ENCODE measurements at places on chromosomes 11 and 22.

GRCh38 chr11:86957976-86958646 lies 2.9 kb upstream of the FZD4 start:
- H3K27ac ChIP-seq, result no peak overlapping the region
- H3K4me1 ChIP-seq, result peaks cover 7% of the 10 kb centered on the region
- no peak for DNase-seq
- H3K4me3 ChIP-seq, result no peak overlapping the region
- H3K27me3 ChIP-seq, result peaks cover 4% of the 10 kb centered on the region

DNA sequence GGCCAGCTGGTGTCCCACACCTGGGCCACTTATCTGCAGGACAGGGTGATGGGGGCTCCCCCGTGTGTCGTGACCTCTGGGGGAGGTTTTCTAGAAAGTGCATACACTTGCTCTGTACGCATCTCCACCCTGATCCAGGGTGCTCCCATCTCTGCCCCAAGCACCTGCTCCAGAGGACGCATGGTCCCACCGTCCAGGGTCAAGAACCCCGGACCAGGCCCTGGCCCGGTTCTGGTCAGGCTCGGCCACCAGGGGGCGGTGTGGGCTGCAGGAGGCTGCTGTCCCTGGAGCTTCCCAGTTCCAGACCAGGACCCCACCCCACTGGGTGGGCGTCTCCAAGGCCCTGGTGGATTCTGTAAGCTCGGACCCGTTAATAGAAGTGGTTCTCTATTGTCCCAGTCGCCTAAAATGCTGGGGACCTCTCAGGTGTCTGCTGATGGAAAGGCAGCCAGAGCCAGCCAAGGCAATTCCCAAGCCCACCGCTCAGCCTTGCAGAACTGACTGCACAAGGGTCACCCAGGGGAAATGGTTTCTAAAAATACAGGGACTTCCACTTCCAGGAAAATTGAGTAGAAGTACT lies 34.7 kb upstream of the SEPTIN5 start:
- H3K27me3 ChIP-seq, result no peaks in the 10 kb centered on the region
- no peaks in the 10 kb centered on the region for H3K36me3 ChIP-seq
- peak; percentile 60 for DNase-seq
- H3K27ac ChIP-seq, result no peak overlapping the region
- H3K4me3 ChIP-seq, result no peak overlapping the region

GRCh38 chr11:6531267-6531752 lies 34.2 kb downstream of the DNHD1 start:
- peaks cover 18% of the 10 kb centered on the region for H3K36me3 ChIP-seq
- H3K27ac ChIP-seq, result no peak overlapping the region
- H3K4me1 ChIP-seq, result no peaks in the 10 kb centered on the region
- no peak for DNase-seq

DNA sequence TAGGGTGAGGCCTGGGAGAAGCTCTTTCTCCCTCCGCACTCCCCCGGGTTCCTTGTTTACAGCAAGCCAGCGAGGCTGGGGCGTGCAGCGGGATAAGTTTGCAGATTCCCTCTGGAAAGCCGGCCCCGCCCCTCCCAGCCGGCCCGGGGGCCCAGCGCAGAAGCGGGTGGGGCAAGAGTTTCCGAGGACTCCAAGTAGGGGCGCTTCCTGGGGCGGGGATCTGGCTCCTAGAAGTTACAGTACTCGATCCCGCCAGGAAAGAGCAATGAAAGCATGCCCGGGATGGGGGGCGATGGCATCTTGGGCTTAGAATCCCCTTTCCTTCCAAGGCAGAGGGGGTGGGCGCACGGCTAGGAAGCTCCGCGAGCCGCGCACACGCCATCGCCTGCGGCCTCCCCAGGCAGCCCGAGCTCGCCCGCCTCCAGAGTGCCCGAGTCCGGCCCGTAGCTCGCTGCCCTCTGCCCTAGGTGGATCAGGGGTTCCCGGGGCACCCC lies 385 bp downstream of the TST start:
- H3K4me1 ChIP-seq, result peaks cover 68% of the 10 kb centered on the region
- H3K4me3 ChIP-seq, result peak overlapping the region; percentile 97
- H3K27ac ChIP-seq, result peak overlapping the region; percentile 94

DNA sequence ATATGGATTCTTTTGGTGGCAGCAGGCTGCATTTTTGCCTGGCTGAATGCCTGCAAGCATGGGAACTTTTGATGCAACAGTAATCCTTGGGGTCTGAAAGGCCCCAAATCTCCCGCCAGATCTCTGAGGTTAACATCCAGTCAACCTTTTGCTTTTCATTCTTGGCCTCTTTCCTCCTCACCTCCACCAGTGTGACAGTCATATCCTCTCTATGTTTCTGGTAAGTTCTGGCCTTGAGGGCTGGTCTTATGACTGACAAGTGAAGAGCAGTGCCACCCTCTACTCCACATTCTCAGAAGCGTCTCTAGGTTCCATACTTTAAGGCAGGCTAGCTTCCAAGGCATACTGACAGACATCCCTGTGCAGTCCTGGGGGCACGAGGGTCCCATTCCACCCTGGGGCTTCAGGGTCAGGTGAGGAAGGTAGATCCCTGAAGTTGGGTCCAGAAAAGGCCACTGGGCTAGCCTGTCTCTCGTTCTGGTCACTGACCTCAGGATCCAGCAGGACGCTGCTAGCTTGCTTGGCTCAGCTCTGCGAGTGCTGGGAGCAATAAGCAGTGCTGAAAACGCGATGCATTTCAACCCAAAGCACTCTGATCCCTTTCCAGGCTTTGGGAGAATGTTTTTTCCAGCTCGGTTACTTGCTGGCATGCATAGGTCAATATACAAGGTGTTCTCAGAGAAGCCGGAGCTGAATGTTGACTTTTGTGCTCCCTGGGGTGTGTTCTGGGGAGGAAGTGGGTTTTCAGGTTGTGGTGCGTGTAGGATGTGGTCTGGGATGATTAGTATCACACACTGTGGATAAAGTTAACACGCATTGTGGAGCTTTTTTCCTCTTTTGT lies 75.2 kb downstream of the PTPRJ start:
- peak overlapping the region; percentile 7 for H3K4me3 ChIP-seq
- peak overlapping the region; percentile 82 for H3K27ac ChIP-seq
- H3K27me3 ChIP-seq, result no peaks in the 10 kb centered on the region
- DNase-seq, result peak; percentile 87

DNA sequence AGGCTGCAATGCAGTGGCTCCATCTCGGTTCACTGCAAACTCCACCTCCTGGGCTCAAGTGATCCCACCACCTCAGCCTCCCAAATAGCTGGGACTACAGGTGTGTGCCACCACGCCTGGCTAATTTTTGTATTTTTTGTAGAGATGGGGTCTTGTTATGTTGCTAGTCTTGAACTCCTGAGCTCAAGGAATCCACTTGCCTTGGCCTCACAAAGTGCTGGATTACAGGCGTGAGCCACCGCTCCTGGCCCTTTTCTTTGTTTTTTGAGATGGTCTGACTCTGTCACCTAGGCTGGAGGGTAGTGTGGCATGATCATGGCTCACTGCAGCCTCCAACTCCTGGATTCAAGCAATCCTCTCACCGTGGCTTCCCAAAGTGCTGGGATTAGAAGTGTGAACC lies 21.0 kb downstream of the ARFGAP3 start:
- H3K4me3 ChIP-seq, result no peak overlapping the region
- DNase-seq, result no peak
- H3K4me1 ChIP-seq, result peaks cover 20% of the 10 kb centered on the region
- H3K36me3 ChIP-seq, result peaks cover 86% of the 10 kb centered on the region
- no peaks in the 10 kb centered on the region for H3K27me3 ChIP-seq
- no peak overlapping the region for H3K27ac ChIP-seq

- H3K27ac ChIP-seq, result no peak overlapping the region
- H3K27me3 ChIP-seq, result peaks cover 6% of the 10 kb centered on the region
- H3K4me1 ChIP-seq, result no peaks in the 10 kb centered on the region
- H3K4me3 ChIP-seq, result no peak overlapping the region
- no peaks in the 10 kb centered on the region for H3K36me3 ChIP-seq
Measured at GRCh38 chr22:49489821-49490220, 337.9 kb downstream of the BRD1 start.

GRCh38 chr11:118033443-118033842 lies 43.4 kb upstream of the TMPRSS4 start:
- H3K36me3 ChIP-seq, result no peaks in the 10 kb centered on the region
- H3K27ac ChIP-seq, result no peak overlapping the region
- no peak for DNase-seq
- no peak overlapping the region for H3K4me3 ChIP-seq
- no peaks in the 10 kb centered on the region for H3K27me3 ChIP-seq

- no peaks in the 10 kb centered on the region for H3K27me3 ChIP-seq
- peak overlapping the region; percentile 66 for H3K27ac ChIP-seq
Measured at GRCh38 chr11:119380160-119380826, 1.2 kb downstream of the USP2 start.
